ENCODE measurements at places on chromosomes 2 and 18.

- no peak for DNase-seq
Observed at GRCh38 chr18:59461171-59461570, 102.1 kb upstream of the LMAN1 start.

GRCh38 chr18:63890950-63891304 lies 3.4 kb downstream of the SERPINB2 start:
- DNase-seq = no peak

- DNase-seq = no peak
Observed at GRCh38 chr2:8966123-8966908, 37.2 kb downstream of the MBOAT2 start.

- DNase-seq = no peak
Observed at GRCh38 chr2:101328474-101329007, 20.0 kb upstream of the RNF149 start.

DNA sequence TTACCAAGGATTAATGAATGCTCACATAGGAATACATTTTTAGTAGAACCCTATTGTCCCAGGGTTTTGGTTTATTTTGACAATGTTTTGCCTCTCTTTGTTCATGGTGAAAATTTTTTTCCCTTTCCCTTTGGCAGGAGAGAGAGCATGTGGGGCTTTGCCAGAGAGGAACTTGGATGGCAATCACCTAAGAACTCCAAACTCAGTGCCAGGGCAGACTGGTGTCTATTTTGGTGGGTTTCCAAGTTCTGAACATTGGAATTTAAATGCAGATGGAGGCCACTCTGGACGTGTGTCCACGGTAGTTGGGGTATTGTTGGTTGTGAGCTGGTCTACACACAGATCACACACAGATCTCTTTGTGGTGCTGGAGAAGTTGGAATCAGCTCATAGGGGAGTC lies 2091.1 kb upstream of the PIK3C3 start:
- DNase-seq = no peak

GRCh38 chr2:105584435-105585010 lies 160.2 kb upstream of the NCK2 start:
- no peak for DNase-seq

DNA sequence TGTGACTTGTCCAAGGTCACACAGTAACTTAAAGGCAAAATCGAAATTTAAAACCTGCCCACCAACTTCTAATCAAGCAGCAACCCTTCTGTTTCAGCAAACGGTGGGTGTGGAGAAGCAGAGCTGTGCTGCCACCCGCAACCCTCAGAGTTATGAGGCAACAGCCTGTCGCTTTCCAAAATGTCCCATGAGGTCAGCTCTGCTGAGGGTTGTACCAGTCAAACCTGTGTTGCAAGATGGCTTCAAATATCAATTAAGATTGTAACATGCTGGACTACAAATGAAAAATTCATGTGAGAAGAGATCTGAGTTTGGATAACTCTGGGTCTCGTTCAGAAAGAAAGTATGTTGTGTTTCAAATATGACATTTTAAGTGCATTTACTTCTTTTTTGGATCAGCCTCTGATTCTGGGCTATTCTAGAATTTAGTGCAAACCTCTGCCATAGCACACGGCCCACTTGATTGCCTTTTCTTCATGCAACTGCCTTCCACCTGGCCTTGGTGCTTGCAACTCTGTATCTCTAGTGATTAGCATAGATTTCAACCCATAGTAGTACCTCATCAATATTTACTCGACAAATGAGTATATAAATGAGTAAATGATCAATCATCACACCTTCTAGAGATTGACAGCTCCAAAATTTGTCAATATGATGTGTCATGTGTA lies 69.3 kb downstream of the TIMM21 start:
- no peak for DNase-seq

DNA sequence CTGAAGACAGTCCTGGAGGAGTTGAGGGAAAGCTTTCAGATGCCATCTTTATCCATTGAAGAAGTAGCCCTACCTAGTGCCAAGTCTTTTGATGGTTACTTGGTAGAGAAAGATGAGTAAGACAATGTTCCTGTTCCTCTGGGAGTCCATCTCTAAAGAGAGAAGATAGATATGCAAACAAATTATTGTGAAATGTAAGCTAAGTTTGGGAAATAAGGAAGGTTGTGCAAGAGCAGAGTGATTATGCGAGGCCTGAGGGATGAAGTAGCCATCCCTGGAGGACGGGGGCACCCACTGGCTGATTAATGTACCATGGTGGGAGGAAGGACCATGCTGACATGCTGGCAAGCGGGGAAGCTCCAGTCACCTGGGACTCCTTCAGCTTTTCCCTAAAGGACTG lies 994 bp upstream of the DTNA start:
- no peak for DNase-seq

DNA sequence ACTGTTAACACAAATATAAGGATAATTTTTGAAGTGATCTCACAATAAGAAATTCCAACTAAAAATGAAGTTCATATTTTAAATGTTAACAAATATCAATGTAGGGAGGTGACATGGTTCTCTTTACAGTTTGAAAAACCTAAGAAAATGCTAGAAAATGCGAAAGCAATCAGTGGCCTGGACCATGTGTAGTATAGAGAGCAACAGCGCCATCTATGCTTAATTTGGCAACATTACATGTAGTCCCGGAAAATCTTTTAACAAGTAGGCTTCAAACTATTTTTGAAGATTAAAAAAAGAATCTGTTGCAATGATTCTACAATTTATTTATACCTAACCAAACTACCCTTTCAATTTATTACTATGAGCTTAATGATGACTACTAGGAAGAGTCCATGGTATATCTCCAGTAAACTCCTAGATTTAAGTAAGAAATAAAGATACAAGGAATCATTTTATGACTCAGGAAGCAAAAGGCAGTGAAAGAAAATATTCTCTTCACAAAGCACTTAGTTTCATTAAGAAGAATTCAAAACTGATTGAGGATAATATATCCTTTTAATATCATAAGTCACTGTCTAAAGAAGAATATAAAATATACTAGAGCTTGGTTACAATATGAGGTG lies 33.3 kb downstream of the NDUFA10 start:
- no peak for DNase-seq

DNA sequence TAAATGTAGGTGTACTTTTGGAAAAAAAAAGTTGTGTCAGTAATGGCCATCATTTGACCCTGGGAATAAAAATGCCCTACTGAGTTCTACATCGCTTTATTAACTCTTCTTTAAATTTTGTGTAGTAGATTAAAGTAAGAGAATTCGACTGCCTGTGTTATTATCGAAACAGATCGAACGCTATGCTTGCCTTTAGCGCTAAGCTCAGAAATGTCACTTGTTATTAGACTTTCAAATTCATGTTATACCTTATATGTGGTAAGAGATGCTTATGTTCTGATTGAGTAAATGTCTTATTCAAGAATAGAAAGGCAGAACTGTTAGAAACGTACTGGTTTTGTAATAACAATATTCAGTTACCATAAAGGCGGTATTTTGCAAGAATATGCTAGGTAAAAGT lies 1.4 kb downstream of the UGP2 start:
- DNase-seq = no peak

DNA sequence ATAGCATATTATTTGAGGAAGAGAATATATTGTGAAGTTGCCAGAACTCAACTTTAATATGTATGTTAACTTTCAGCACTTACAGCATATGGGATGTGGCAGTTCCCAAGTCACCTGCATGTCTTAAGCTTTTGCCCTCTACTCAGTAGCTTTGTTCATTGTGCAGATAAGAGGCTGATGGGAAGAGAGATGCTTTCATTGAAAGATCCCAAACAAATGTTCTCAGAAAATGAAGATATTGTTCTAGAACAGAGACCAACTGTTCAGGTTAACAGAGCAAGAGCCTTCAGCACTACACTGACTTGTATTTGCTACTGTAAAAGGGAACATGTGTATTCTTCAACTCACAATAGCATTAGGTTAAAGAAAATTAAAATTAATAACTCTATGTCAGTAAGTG lies 28.1 kb downstream of the GAREM1 start:
- DNase-seq = no peak

GRCh38 chr18:14914121-14914520 lies 166.1 kb downstream of the ANKRD30B start:
- DNase-seq = no peak

DNA sequence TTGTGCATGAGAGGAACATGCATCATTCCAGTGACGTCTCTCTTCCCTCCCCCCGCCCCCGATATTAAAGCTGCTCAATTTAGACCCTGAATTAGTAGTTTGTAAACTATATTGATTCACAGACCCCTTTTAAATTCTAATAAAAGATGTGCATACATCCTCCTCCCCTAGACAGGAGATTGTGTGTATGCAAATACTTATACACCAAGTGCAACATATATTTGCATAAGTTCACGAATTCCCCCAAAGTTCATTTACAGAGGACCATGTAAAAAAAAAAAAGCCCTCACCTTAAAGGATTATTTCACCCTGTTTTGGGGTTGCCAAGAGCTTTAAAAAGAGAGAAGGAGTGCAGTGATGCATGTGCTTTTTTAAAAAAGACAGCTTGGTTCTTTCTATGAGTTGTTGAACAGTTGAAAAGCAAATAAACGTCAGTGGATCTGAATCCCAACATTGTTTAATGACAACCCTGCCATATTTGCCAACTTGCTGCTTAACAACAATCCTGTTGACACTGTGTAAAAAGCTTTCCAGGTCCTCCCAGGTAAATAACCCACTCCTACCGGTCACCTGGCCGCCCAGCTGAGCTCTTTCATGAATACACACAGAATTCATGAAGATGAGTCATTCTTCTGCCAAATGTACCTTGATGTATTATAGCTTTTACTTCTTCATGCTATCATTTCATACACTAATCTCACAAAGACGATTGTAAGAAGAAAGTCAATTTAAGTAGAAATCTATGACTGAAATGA lies 211.5 kb downstream of the IKZF2 start:
- peak; percentile 89 for DNase-seq

DNA sequence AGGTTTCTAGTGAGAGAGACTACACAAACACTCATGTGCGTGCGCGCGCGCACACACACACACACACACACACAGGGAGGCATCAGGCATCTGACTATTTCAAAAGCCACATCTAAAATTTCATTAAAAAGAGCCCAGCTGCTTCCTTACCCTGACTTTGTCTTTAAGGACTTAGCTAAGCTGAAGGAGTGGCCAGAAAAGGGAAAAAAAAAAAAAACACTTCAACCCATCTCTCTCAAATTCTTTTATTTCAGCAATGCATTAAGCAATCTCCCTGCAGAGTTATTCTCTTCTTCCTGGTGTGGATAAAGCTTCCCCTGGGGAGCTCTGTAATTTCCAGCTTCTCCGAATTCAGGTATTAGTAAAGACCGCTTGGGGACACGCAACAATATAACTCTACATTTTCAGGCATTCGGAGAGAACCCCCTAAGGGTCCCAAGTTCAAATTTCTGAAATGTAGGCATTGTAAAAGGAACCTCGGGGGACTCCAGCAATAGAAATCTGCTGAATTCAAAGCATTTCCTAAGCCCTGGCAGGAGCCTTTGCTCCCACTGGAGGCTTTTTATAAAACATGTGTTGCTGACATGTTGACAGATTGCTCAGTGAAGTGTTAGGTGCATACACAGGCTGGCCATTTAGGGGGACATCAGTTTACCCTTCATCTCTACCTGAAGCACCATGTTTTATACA lies 67.0 kb downstream of the ZNF521 start:
- DNase-seq = no peak

- DNase-seq = no peak
Observed at GRCh38 chr18:57436191-57436964, 1.2 kb downstream of the ONECUT2 start.

GRCh38 chr2:74740741-74741431 lies 86.8 kb downstream of the SEMA4F start:
- DNase-seq = no peak

GRCh38 chr2:88642278-88642677 lies 15.0 kb upstream of the EIF2AK3 start:
- no peak for DNase-seq

GRCh38 chr2:176746411-176746810 lies 466.2 kb upstream of the HNRNPA3 start:
- no peak for DNase-seq

DNA sequence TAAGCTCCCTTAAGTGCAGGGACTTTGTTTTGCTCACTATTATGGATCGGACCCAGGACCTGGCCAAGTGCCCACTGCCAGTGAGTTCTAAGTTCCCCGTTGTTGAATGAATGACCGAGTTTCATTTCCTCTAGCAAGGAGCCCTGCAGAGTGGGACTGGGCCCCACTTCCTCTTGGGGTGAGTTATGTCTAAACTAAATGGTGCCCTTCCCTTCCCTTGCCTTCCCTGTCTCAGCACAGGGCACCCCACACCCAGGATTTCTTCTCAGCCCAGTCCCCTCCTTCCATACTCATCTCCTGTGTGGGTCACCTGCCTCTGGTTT lies 195.3 kb upstream of the HS6ST1 start:
- DNase-seq = no peak

DNA sequence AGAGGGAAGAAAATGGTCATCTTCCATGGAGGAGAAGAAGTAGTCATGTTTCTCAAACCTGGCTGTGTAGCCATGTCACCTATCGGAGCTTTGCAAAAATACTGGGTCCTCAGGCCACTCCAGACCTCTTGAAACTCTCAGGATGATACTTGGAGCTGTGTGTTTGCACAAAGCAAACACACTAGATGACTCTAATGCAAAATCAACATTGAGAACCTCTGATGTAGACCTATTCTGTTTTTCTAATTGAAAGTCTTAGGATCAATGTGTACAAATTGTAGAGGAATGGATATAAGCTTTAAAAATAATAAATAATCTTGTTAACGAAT lies 444.3 kb downstream of the RND3 start:
- DNase-seq = peak; percentile 34

DNA sequence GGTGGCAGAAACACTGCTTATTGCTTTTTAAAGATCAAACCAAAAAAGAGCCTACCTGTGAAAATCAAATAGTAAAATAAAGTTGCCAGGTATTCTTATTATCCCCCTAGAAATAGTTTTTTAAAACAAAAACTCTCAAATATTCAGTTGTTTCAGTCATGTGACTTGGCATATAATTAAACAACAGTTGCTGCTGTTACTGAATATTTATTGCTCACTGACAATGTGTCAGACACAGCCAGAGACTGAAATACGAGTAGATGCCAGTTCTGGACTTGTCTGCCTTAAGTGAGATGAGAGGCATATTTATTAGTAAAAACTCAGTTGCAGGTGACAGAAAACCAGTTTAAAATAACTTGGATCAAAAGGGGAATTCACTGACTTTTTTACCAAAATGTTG lies 106.0 kb upstream of the RAB12 start:
- DNase-seq = no peak

DNA sequence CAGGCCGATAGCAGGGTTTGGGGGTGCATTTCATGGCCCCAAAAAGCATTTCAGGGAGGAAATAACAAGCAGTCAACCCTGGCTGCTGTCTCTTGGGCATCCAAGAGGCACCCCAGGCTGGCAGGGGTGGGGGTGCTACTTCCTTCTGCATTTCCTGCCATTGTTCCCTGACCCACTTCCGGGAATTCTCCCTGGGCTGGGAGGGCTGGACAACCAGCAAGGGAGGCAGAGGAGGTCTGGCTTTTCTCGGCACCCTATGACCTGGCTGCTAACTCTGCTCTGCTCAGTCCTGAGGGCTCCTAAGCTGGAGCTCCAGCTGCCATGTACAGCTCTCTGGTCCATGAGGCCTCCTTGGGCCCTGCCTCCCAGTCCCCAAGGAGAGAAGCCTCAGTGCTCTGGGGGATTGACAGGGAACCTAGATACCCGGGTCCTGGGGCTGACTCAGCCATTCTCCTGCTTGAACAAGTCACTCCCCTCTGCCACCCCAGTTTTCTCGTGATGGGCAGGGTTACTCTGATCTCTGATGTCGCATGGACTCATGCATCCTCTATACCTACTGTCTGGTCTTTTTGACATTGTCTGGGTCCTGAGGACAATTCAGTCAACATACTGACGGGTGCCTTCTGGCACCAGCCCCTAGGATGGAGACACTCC lies 47.2 kb downstream of the DYSF start:
- DNase-seq = no peak

- no peak for DNase-seq
Observed at GRCh38 chr18:66971960-66972359, 368.1 kb upstream of the CDH19 start.

All from NCI-H510A (cell line).